ENCODE measurements at places on chromosomes 13 and 19.

DNA sequence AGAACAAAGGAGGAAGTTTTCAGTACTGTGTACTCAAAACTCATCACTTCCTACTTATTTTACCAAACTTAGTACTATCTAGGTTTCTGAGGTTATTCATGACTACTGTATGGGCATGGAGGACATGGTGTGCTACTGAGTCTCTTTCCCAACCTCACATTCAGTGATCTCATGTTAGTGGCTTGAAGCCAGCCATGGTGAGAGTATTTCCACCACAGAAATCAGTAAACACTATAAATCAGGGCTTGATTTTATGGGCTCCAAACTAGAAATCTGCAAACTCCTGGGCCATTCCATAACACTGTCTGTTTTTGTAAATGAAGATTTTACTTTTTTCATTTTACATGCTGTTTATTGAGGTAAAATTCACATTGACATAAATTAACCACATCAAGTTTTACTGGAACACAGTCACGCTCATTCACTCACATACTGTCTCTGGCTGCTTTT lies 19.7 kb downstream of the MED26 start:
- no peak for DNase-seq

DNA sequence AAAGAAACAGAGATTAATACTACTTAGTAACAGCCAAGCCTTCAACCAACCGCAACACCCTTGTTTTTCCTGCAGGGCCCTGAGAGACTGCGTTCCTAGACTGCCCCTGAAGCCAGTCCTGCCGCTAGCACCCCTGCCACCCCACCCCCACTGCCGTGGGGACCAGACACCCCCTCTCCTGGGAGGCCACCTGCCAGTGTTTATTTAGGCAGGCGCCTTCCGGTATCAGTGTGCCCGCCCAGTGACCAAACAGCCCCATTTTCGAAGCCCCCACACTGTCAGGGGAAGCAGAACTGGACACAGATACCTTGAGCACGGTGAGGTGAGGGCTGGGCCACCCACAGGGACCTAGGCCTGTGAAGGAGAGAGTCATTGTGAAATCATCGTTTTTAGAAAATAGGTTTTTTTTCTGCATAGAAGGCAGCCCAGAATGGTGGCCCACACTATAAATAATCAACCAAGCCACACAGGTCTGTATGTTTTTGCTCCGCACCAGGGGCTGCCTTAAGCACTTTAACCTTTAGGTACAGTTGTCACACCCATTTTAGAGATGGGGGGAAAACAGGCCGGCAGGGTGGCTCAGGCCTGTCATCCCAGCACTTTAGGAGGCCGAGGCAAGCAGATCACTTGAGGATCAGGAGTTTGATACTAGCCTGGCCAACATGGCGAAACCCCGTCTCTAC lies 3.5 kb upstream of the TLE5 start:
- peak; percentile 56 for DNase-seq

DNA sequence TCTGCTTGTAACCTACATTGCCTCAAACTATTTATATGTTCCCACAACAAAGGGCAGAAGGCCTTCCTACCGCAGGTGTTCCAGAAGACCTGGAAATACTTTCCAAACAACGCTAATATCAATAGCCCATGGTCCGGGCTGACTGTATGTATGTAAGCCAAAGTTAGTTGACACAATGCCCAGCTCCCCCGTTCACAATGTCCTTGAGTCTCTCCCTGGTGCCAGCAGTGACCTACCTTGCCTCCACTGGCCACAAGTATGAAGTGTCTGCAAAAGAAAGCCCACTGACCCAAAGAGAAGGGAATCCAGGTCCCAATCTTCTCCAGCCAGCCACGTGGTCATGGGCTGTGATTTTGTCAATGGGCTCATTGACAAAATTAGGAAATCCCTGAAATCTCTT lies 118.6 kb downstream of the DLEU7 start:
- no peak for DNase-seq

DNA sequence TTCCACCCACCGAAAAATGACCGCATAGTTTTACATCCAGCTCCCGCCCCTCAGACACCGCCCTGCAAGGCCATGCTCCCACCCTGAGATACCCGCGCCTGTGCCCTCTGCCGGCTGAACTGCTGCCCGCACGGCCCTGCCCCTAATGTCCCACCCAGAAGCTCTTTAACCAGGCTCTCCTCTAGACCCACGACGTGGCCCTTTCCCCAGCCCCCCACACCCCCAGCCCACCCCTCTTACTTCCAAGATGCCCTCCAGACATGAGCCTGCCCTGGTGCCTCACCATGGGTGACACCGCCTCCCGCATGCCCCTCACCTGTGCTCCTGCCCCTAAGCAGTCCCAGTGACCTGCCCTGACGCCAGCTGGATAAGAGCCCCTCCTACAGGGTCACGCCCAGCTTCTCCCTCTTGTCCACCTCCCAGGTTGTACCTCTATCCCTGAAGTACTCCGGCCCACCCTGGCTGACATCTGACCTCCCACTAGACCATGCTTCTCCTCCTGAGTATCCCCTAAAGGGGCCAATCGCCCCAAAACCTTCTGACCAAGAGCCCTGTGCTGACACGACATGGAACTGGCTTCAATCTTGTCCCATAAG lies 51.2 kb downstream of the COLGALT1 start:
- no peak for DNase-seq

GRCh38 chr19:44499559-44499958 lies 763 bp downstream of the ZNF180 start:
- no peak for DNase-seq

DNA sequence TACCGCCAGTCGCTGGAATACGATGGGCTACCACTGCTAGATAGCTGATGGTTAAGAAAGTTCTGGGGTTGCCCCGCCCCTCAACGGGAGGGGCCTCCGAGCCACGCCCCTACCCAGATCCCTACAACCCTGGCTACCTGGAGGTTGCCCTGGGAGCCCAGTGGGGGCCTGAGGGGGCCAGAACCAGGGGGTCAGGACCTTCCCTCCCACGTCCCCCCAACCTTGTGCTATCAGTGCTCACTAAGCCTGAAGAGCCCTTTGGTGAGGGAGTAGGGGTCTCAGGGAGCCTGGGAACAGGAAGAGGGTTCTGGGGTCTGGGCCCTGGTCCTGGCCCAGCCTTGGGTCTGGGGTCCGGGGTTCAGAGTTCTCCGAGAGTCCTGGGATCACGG lies 8.9 kb downstream of the OCEL1 start:
- DNase-seq = no peak

DNA sequence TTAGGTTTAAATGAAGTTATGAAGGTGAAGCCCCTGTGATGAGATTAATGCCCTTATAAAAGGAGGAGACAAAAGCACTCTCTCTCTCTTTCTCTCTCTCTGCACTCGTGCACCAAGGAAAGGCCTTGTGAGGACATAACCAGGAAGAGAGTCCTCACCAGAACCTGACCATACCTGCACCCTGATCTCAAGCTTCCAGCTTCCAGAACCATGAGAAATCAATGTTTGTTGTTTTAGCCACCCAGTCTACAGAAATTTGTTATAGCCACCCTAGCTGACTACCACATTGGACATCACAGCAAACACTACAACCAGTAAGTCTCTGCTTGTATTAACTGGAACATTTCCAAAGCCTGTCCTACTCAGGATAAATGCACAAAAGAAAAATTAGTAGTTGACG lies 34.7 kb upstream of the WDFY2 start:
- no peak for DNase-seq

DNA sequence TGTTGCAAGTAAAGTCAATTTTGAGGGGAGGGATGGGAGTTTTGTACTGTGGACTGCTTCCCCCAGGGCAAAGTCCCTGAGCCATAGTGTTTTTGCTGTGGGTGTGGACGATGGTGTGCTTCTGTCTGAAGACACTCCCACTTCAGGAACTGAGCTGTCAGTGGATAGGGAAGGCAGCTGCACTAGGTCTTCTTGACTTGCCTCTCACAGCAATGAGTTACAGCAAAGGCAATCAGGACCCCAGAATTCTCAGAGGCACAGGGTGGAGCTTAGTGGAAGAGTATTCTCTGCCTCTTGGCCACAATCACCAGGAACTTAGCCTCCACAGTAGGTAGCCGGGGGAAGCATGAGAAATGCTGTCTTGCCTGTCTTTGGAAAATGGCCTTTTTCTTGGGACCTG lies 1416.6 kb upstream of the MIR17HG start:
- no peak for DNase-seq

DNA sequence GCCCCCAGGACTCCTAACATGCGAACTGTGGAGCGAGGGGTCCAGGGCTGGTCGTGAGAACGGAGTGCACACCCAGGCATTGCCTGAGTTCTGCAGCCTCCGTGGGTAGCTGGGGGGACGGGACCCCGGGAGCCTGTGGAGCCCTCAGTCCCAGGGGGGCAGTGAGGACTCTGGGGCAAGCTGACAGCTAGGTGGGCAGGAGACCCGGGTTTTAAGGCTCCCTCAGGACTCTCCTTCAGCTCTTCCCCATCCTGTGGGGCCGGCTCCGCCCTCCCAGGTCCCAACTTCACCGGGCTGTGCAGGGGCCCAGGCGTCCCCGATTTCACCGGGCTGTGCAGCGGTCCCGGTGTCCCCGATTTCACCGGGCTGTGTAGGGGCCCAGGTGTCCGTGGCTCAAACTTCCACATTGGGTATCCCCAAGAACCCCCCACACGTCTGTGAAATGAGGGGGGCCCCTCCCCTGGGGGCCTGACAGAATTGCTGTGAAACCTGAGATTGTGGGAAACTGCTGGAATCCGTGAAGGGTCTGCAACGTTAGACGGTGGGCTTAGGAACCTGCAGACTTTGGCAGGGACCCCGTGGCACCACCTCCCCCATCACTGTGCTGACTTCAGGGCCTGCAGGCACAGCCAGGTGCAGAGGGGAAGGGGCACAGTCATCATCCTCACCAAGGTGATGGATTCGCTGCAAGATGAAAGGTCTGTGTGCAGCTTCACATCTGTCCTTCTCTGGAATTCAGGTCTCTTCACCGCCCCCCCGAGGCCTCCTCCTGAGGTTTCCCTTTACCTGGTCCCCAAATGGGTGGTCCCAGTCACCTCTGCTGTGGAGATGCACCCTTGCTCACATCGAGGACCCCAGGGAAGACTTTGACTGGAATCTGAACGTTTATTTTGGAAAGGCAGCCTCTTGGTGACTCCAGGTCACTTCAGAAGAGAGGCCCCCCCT lies 73.2 kb upstream of the MCF2L start:
- no peak for DNase-seq

DNA sequence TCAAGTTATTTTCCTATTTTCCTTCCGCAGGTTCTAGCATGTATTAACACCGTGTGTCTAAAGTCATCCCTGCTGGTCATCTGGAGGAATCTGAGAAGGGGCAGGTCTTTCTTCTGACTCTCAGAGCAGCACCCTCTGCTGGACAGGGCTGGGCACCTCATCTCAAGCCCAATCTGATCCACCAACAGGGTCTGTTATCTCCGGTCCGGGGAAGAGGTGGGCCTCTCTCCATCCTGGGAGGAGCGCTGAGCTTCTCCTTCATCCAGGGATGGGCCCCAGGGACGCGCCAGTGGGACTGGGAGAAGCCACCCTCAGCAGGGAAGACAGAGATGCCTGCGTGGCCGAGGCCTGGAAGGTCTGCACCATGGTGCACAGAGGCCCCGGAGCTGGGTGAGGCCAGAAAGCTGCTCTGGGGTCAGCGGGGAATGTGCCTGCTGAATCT lies 26.0 kb upstream of the ZNF331 start:
- no peak for DNase-seq
